Smooth muscle cell of the brain vasculature (primary cell): ENCODE measurements at places on chromosomes 1 and 21.

DNA sequence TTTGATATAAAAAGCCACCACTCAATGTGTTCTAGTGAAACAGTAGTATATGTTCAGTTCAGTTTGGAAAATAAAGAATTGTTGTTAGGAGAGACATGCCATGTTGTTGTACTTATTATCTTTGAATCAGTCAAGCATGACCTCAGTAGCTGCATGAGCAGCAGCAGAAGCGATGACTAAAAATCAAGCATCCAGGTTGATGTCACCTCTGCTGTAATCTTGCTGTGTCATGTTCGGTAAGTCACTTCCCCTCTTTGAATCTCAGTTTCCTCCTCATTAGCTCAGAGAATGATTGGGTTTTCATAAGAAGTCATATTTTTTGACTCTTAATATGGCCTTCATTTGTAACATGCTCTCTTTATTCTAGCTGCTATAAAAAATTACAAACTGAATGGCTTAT is 428.4 kb upstream of the B3GALT2 start:
- no peak for DNase-seq

- DNase-seq, result no peak
Measured at GRCh38 chr1:164971391-164971790, 385.1 kb downstream of the LMX1A start.

DNA sequence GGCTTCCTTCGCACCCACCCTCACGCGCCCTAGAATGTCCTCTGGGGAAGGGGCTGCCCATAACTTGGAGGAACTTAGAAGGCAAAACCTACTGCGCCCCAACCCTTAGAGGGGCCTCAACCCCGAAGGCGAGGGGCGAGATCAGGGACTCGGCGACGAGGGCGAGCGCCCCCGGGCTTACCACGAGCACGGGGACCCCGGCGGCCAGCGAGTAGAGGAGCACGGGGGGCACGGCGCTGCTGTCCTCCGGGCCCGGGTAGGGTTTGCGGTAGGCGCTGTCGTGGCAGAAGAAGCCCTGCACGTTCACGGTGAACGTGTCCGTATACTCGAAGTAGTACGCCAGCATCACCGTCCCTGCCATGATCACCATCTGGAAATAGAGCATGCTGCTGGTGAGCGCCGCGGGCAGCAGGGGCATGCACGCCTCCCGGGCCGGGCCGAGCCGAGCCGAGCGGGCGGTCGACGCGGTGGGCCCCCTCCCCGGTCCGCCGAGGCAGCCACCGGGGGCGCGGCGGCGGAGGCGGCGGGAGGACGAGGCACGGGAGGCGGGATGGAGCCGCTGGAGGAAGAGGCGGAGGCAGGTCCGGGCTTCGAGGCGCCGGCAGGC is 304 bp downstream of the PLPPR5 start:
- no peak for DNase-seq

DNA sequence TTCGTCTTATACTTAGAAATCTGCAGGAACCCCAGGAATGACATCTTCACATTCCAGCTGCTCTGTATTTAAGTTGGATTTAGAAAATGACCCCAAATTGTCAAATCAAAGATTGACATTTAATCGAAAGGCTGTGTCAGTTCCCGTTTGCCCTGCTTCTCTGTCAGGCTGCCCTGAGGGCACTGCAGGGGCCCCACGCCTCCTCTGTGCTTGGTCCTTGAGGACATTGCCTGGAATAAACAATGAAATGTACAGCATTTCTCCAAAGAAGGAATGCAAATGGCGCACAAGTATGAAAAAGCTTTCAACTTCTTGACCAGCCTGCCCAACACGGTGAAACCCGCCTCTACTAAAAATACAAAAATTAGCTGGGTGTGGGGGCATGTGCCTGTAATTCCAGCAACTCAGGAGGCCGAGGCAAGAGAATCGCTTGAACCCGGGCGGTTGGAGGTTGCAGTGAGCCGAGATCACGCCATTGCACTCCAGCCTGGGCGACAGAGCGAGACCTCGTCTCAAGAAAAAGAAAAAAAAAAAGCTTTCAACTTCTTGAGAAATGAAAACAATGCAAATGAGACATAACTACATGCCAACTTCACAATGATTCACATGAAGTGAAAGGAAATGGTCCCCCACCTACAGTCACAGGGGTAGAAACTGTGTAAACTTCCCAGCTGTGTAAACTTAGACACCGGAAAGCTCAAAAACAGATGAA is 3.0 kb downstream of the TMPRSS3 start:
- peak; percentile 76 for DNase-seq

DNA sequence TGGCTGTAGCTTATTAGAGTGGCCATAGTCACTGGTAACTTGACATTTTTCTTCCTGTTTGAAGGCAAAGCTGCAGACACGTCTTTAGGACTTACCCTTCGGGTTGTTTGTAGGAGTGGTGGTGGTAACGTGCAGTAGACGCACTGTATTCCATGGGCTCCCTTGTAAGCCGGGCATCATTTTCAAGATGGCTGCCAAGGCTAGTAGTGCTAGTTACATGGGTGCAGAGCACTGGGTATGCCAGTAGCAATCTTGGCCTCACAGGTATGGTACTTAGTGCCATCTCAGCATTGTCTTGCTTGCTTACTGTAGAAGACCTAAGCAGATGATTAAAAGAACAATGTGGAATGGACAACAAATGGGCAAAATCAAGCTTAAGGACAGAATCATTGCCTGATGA is 1.9 kb downstream of the YBX1 start:
- no peak for DNase-seq

- DNase-seq, result no peak
Measured at GRCh38 chr1:165899461-165899941, 72.1 kb downstream of the UCK2 start.

DNA sequence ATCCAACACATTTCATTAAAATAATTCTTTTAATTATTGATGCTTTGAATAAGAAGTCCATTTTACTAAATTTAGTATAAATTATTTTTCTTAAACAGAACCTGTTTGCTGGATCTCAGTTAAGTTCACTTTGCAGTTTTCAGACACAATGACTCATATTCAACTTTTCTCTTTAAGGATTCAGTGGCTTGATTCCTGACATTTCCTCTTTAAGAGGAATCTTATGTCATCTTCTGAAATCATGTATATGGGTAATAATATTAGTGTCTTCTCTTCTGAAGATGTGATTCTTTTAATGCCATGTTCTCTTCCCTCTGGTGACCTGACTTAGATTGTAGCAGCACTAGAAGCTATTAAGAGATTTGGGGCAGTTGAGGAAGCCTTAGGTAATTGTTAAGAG is 12.6 kb downstream of the CREG1 start:
- DNase-seq, result no peak

GRCh38 chr1:206833106-206833680 is 32.2 kb upstream of the IL20 start:
- no peak for DNase-seq

DNA sequence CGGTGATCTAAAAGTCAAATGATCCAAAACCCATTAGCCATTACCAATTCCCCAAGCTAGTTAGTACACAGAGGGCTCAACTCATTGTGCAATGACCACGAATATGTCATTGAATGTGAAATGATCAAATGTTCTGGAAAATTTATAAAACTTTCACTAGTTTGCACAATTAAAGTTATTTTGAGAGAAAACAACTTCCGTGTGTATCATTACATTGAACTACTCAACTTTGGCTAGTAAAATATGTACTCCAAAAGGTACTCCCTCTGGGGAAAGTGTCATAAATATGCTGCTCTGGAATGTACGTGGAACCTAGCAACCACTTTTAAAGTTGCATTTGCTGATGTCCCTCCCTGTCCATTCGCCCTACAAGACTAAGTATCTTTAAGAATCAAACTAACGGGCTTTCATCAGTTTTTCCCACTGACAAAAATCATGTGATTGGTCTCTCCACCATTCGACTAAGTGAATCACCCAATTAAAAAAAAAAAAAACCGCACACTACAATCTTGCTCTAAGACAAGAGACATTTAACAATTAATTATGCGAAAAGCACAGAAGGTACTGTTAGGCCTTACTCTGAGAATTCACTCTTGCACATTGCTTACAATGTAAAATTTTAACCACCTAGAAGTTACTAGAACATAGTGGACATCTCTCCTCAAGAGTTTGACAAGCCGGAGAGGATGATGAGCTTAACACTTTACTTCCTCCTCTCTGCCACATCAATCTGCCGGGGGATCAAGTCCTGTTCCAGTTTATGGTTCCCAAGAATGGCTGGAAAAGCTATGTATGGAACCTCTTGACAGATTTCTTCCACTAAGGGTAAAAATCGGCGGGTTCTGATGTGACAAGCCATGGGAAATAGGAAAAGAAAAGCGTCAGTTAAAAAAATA is 1.2 kb downstream of the ACBD3 start:
- no peak for DNase-seq

- no peak for DNase-seq
Measured at GRCh38 chr1:101371259-101371658, 134.4 kb downstream of the S1PR1 start.

DNA sequence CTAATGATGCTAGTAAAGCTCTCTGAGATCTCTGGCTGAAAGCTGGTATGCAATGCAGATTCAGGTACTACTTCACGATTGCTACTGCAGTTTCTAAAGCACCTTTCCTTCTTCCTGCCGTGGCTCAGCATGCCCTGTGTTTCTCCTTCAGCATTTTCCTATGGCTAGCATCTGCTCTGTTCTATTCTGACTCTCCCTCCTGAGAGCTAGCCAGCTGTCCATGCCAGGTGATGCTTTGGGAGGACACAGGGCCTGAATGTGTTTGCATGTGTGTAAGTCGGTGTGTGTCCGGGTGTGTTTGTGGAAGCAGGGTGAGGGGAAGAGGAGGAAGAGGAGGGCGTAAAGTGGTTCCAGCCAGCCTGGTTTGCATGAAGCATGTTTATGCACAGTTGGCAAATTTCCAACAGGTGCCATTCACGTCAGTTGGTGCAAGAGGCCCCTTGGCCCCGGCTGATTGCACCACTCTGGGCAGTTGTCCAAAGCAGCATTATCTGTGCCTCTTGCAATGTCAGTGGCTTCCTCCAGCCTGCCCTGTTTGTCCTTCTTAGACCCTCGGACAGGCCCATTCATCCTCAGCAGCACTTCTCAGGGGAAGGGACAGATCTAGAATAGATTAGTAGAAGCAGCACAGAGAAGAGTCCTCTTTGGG is 433.3 kb downstream of the DISC1 start:
- no peak for DNase-seq

DNA sequence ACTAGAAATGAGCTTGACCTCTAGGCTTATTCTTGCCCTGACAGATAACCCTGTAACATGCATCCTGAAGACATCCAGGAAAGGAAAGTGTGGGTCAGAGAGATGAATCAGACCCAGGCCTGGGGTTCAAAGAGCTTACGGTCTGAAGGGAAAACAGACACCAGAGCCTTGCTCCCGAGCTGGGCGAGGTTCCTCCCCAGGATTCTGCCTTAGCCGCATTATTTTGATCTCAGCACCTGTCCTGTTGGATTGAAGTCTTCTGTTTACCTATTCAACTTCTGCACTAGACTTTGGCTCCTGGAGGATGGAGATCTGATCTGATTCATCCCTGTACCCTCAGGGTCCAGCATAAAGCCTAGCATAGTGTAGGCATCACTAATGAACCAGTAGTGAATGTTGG is 1.9 kb downstream of the CYP4B1 start:
- no peak for DNase-seq

DNA sequence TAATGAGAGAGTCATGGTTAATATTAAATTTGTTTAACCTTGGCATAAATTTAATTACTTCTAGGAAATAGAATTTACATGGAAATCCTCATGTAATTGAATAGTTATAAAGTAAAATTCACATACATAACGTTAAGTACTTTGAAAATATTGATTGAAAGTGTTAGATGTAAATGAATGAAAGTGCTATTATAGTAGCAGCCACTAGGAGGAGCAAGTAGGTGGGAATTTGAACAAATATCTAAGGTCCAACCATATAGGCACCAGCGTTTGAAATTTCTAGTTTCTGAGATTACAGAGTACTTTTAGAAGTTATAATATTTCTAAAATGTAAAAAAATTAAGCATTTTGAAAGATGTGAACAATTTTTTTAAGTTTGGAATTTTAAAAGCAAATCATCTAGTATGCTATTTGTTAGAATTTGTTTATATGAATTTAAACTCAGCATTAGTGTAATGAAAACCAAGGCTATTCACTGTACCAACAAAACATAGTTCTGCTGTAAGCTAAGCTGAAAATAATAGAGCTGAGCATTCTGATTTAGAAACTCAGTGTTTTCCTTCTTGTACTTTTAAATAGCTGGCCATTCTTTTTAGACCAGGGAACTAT is 3.3 kb downstream of the B3GALT2 start:
- no peak for DNase-seq
